ENCODE measurements at places on chromosomes 3 and 15.

GRCh38 chr3:134640378-134640777 lies 10.4 kb downstream of the KY start:
- no peak for DNase-seq

DNA sequence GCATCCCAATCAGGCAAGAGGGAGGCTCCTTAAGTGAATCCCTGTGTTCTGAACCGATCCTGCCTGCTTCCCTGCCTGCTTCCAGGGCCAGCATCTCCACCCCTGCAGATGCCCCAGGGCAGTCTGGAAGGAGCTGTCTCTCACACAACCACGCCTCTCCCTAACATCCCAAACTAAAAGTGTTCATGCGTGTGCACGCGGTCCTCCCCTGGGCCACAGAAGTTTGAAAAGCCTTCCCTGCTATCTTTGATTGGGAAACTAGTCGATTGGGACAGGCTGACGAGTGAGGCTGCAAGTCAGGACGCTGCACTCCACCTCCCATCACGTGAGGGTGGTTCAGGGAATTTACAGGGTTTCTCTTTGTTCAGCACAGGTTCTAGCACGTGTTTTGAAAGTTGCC lies 340.9 kb upstream of the ICE2 start:
- no peak for DNase-seq

DNA sequence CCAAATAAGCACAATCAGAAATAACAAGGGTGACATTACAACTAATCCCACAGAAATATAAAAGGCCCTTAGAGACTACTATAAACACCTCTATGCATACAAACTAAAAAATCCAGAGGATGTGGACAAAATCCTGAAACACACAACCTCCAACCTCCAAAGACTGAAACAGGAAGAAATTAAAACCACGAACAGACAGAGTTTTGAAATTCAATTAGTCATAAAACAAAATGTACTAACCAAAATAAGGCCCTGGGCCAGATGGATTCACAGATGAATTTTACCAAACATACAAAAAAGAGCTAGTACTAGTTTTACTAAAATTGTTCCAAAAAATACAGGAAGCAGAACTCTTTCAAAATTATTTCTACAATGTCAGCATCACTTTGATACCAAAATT lies 1043.6 kb downstream of the DIPK2A start:
- DNase-seq = no peak

- no peak for DNase-seq
Measured at GRCh38 chr3:177552051-177552450, 354.8 kb upstream of the TBL1XR1 start.

DNA sequence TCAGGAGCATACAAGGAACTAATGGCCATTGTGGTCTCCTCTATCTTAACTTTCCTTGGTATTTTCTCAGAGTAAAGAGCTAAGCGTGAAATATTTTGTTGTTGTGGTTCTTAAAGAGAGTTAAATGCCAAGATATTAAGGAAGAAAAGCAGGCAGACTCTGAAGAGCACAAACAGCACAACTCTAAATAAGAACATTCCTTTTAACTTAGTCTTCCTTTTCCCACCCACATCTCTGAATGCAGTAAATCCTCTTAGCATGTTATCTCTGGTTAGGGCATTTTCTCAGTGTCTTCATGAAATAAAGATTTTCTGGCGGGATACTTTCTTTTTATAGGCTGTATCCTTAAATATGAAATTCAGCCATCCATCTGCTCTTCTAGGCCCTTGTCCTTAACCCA lies 1.5 kb downstream of the GPR87 start:
- no peak for DNase-seq

DNA sequence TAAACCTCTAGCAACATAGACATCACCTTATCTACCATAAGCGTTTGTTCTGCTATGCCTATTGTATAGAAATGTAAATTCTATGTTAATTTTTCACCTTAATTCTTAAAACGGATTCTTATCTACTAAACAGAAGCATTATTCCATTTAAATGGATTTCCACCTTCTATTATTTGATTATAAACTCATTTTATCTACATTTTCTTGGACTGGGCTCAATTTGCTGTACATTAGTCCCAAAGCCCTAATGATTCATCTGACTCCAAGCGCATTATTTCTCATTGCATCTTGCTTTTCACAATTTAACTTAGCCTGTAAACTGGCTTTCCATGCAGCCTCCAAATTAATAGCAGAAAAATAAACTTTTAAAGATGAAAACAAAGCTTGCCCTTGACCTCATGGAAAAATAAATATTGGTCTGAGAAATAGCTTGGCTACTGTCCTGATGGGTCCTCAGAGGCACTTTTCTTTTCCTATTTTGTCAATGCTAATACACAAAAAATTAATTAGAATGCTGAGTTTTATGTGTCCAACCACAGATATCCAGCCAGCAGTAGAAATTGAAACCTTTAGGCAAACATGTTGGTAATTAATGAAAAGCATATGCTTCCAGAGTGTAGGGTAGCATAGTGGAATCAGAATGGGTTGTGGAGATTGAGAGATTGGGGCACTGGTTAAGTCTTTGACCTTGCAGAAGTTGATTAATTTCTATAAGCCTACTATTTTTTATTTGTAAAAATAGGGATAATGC lies 81.4 kb upstream of the CFAP20DC start:
- DNase-seq = no peak

- DNase-seq = no peak
Measured at GRCh38 chr3:89144080-89144479, 36.7 kb downstream of the EPHA3 start.

- DNase-seq = no peak
Measured at GRCh38 chr3:187318819-187319616, 27.5 kb upstream of the MASP1 start.

DNA sequence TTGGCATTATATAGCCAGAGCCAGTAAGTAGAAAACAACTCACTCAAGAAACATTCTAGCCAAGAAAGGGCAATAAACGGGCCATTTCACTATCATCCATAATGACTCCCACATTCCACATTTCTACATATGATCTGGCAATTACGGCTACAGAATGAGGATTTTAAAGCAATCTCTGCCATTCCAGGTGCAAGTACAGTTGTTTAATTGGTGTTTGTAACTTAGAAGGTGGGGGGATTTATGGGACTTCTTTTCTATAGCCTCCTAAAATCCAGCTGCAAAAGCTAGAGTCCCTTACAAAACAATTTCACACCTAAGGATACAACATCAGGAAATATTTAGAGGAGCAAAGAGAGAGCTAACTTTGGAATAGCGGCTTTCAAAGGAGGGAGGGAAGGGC lies 295.4 kb upstream of the RORA start:
- DNase-seq = no peak

DNA sequence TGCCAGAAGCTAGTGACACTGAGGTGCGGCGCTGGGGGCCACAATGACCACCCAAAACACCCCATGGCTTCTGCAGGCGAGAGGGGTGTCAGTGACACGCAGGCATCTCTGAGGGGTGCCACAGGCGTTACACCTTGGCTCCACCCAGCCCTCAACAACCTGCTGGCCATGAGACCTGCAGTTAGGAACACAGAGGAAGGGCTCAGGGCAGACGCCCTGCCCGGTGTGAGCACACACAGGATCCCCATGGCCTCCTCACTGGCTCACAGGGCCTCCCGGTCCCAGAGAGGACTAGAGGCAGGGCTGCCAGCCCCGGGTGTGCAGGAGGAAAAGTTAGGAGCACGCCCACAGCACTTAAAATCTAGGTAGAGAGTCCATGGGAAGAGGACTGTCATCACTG lies 35.1 kb downstream of the CYFIP1 start:
- DNase-seq = no peak

DNA sequence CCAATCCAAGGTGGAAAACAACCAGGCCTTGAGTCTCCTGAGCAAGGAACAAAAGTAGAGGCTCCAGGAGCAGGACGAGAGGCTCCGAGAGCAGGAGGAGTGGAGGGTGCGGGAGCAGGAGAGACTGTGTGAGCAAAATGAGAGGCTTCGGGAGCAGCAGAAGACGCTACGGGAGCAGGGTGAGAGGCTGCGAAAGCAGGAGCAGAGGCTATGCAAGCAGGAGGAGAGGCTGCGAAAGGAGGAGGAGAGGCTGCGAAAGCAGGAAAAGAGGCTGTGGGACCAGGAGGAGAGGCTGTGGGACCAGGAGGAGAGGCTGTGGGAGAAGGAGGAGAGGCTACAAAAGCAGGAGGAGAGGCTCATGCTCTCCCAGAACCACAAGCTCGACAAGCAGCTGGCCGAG lies 60.3 kb upstream of the UBE2Q2 start:
- DNase-seq = no peak

DNA sequence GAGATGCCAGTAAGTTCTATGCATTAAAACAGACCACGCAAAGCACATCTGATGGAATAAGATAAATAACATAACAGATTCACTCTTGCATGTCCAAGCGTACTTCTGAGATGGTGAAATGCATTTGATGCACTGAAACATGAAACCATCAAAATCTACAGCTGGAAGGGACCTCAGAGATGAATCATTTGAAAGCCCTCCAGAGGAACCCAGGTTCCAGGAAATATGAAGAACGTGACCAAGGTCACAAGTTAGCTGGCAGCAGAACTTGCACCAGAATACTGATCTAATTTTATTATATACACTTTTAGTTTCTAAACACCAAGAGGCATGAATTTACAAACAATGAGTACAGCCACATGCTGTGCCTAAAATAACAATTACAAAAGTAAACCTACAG lies 957.1 kb downstream of the FHIT start:
- DNase-seq = no peak

DNA sequence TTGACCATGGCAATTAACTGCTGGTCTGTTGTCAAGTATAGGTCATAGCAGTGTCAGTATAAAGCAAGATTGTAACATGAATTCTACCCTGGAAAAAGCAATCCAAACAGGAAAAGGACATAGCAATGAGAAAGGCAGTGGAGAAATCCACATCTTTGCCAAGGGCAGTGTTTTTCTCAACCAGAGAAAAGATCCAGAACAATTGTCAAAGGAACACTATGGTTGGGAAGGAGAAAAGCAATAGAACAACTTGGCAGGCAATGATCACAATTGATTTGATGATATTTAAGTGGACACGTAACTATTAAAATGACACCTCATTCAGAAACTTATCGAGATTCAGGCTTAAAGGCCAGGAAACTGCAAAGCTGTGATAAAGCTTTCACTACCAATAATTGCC lies 271.1 kb downstream of the DIPK2A start:
- DNase-seq = no peak

DNA sequence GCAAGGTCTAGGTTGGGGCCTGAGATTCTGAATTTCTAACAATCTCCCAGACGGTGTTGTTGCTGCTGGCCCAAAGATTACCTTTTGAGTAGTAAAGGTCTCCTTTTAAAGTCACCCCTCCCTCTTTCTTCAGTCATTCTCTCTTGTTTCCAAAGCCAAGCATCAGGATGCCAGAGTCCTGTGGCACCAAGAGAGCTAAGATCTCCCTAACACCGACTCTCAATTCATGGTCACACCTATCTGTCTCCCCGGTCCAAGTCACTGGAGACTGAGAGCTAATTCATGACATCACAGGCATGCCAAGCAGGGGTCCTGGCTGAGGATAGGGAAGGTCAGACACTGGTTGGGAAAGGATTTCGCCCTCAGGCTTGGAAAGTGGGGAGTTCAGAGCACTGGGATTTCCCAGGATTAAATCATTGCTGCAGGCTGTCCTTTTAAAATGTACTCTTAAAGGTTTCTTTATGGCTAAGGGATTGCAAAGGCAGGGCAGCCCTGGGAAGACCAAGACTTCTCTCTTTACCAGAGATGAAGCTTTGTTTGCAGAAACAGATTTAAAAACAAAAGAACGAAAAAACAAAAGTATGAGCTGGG lies 7.3 kb downstream of the SHOX2 start:
- DNase-seq = no peak

DNA sequence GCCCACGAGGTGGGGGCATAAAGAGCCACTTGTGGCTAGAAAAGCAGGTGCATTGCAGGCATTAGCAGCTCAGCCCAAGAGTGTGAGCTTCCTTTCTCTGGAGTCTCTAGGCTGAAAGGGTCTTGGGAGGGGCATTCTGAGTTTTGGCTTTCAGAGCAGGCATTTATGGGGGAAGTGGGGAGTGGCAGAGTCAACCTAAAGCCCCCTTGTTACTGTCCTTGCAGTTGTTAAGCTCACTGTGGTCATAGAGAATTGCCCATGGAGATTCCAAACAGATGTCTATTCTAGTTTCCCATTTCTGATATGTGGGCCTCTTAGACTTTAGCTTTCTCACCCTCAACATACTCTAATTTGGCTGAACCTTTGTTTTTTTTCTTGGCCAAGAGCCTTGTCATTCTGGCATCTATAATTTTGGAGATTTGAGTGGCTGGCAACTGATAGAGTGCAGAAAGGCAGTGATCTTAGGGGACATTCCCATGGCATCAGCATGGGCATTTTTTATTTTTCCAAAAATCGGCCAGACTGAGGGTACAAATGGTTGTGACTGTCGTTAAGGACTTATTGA lies 217.9 kb downstream of the THSD4 start:
- DNase-seq = no peak

DNA sequence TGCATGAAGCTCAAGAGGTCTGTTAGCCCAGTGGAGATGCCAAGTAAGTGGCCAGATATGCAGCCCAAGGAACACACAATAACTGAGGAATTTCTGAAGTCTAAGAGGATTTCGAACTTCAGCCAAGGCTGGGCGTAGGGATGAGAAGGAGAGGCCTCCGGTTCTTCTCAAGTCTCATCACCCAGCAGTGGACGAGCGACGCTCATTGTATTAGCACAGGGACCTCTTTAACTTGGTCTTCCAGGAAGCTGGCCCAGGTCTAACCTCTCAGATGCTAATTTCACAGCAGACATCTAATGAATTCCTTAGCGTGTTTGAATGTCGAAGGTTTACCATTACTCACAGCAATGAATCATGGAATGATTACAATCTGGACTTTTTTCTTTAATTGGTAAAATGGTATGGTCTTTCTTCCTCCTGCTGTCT lies 85.0 kb downstream of the HES1 start:
- no peak for DNase-seq

- DNase-seq = no peak
Measured at GRCh38 chr15:44550256-44550655, 13.3 kb downstream of the EIF3J start.

DNA sequence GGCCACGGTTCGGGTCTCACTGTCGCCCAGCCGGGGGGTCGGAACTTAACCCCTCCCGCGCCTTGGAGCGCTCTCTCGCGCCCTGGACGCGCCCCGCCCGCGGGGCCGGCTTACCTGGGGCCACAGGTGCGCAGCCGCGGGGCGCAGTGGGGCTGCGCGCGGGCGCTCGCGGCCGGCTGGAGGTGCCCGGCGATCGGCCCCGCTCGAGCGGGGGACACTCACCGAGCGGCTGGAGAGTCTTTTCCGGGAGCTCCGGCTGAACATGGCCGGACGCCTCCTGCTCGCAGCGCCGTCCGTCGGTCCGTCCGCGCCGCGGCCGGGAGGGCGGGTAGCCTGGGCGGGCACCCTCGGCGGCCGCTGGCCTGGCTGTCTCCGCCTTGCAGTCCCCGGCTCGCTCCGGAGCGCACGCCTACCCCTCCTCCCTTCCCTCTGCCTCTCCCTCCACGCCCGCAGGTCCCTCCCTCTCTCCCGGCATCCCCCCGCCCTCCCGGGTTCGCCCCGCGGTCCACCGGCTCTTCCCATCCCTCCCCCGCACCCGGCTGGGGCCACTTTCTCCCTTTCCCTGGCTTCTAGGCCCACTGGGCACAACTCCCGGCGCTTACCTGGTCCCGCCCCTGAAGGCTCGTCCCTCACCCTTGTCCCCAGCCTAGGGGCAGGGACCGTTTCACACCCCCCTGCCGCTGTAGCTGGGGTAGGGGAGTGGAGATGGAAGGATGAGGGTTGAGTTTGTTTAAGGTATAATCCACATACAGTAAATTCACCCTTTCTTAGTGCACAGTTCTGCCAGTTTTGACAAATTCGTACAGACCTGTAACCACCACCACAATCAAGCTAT lies 220.1 kb upstream of the PRICKLE2 start:
- no peak for DNase-seq

- DNase-seq = no peak
Measured at GRCh38 chr3:116140100-116140689, 305.1 kb downstream of the LSAMP start.

GRCh38 chr3:80035021-80035420 lies 267.2 kb upstream of the ROBO1 start:
- DNase-seq = no peak

Data from stimulated activated CD8-positive, alpha-beta memory T cell treated with anti-CD3 and anti-CD28 coated beads, Interleukin-15, amount 100 ng/mL, for 48 hours (primary cell).